ENCODE measurements at places on chromosomes 5 and 9.
A peak's percentile ranks its signal among the peaks of the same experiment; 100 is the strongest.

- DNase-seq: no peak
Measured at GRCh38 chr9:28542928-28543327, 969.6 kb upstream of the C9orf72 start.

GRCh38 chr9:20408513-20408912, 213.8 kb downstream of the MLLT3 start:
- no peak for DNase-seq

- DNase-seq: no peak
Measured at GRCh38 chr9:132238026-132238972, 76.4 kb downstream of the NTNG2 start.

GRCh38 chr9:100700689-100701318, 122.9 kb downstream of the CAVIN4 start:
- DNase-seq: no peak

DNA sequence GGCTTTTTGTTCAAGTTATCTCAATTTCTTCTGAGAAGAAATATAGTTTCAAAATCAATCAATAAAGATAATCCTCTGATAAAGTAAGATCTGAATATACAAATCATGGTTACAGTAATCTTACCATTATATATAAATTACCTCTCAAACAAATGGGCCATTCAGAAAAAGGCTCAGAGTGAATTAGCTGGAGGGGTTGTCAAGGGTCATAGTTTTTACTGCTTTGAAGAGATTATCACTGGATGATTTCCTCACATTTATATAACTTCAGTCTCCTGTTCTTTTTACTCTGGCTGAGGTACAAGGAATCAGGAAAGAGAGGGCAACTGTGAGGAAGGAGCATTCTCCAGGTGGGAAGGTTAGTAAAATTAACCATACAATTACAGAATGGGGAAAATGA, 148.6 kb upstream of the ELL2 start:
- DNase-seq: no peak

GRCh38 chr5:96245140-96246091, 187.6 kb downstream of the PCSK1 start:
- no peak for DNase-seq

GRCh38 chr5:147442224-147442623, 67.6 kb downstream of the DPYSL3 start:
- DNase-seq: no peak

- DNase-seq: peak; percentile 43
Measured at GRCh38 chr9:132141344-132141947, 20.4 kb upstream of the NTNG2 start.

GRCh38 chr5:14218480-14218879, 75.3 kb downstream of the TRIO start:
- DNase-seq: no peak

- DNase-seq: no peak
Measured at GRCh38 chr5:88188458-88189132, 80.0 kb downstream of the TMEM161B start.

DNA sequence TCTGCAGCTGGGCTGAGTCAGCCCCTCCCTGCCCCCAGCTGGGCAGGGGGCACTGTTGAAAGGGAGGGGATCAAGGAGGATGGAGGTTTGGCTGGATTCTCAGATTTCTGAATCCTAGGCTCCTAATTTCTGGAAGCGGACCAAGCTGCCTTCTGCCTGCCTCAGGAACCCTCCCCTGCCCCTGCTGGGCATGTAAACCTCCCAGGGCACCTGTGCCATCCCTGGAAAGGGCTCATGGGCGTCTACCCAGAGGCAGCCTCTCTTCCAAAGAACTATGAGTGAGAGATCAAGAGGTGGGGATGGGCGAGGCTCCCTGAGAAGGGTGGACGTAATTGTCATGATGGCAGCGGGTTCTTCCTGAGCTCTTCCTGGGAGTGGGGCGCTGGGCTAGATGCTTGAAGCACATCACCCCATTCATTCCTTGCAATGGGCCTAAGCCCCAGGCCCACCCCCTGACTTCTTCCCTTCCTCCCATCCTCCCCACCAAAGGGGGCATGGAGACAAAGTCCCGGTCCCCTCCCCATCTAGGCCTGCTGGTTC, 21.6 kb downstream of the CSF1R start:
- DNase-seq: no peak

- DNase-seq: no peak
Measured at GRCh38 chr9:84501587-84501986, 161.0 kb upstream of the SLC28A3 start.

DNA sequence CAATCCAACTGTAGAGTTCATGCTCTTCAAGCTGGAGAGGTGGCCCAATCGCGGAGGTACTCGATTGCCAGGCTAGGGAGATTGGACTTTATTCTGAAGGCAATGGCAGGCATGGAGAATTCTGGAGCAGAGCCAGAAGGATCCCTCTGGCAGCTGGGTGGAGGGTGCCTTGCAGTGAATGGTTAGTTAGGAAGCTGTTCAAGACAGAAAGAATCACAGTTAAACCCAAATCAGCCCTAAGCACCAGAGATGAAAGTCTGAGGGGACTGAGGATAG, 182.4 kb downstream of the RGS3 start:
- DNase-seq: no peak

GRCh38 chr9:37342493-37342892, 80.0 kb upstream of the GRHPR start:
- no peak for DNase-seq

DNA sequence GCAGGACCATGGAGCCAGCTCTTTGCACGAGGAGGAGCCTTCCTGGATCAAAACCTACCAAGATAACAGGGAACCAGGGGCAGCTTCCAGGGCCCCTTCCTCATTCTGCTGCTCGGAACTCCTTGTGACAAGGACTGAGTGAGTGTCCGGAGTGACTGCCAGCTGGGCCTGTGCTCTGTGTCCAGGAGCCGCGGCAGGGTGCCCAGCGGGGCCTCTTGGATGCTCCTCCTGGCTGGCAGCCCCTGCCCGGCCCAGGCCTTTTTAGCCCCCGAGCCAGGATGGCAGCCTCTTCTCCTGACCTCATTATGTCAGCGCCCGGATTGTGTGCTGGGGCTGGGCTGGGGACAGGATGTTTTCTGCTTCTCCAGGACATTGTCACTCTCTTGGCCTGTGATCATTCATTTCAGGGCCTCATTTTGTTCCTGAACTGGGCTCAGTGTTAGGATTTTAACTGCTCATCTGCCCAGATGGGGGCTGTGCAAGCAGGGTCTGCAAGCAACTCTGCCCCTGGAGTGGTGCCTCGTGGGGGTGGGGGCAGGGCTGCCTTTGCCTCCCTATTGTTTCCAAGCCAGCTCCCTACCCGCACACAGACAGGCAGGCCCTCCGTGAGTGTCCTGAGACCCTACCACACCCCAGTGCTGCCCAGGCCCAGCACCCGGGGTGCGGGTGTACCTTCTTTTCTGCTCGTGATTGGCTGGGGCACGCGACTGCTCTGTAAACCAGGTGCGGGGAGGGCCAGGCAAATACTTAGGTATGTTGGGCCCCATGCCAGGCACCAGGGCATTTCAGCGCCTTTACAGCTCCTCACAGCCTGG, 161.6 kb downstream of the COL23A1 start:
- no peak for DNase-seq

DNA sequence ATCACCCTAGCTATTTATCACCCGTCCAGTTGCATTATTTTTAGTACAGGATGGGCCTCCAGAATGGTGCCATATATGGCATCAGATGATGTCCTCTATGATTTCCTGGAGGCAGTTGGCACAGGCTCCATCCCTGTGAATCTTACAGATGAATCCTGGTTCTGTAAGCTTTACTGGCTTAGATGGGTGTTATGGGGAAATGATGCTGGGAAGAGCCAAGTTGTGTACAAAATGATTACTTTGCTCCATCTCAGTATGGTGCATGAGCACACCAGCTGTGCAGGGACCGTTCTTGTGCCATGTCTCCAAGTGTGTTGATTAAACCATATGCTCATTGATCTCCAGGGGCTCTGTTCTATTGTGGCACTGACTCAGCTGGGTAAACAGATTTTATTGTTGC, 755.7 kb downstream of the TLR4 start:
- DNase-seq: no peak

DNA sequence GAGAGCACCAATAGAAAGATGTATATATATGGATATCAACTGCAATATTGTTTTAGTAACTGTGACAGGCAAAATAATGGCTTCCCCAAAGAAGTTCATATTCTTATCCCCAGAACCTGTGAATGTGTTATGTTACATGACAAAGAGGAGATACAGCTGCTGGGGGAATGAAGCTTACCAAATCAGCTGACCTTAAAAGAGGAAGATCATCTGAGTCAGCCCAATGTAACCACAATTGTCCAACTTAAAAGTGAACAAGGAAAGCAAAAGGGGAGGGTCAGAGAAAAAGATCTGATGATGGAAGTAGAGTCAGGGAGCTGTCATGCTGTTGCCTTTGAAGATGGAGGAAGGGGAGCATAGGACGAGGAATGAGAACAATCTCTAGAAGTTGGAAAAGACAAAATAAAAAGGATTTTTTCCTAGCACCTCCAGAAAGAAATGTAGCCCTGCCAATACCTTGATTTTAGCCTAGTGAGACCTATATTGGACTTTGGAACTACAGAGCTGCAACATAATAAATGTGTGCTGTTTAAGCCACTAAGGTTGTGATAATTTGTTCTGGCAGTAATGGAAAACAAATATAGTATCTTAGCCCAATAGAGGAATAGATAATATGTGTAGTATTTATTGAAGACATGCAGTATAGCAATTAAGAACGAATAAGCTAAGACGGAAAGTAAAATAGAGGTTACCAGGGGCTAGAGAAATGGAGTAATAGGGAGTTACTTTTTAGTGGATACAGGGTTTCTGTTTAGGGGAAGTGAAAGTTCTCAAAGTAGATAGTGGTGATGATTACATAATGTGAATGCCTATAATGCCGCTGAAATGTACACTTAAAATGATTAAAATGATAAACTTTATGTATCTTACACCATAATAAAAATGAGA, 115.9 kb downstream of the PIK3R1 start:
- no peak for DNase-seq

DNA sequence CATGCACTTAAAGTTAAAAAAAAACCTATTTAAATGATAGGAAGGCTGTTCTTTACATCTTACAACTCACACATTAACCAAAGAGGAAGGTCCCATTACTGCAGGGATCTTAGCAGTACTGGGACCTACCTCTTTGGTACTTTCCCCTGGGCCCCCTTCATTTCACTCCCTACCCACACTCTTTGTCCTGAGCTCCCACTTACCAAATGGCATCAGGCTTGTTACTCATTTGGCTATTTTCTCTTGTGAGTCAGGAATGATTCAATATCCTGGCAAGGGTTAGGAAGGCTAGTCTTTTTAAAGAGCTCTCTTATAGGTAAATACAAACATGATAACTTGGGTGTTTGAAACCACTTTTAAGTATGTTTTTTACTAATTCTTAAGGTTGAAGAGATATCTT, 117.4 kb upstream of the ELL2 start:
- peak; percentile 76 for DNase-seq

GRCh38 chr9:107819772-107820565, 330.4 kb upstream of the KLF4 start:
- DNase-seq: no peak

DNA sequence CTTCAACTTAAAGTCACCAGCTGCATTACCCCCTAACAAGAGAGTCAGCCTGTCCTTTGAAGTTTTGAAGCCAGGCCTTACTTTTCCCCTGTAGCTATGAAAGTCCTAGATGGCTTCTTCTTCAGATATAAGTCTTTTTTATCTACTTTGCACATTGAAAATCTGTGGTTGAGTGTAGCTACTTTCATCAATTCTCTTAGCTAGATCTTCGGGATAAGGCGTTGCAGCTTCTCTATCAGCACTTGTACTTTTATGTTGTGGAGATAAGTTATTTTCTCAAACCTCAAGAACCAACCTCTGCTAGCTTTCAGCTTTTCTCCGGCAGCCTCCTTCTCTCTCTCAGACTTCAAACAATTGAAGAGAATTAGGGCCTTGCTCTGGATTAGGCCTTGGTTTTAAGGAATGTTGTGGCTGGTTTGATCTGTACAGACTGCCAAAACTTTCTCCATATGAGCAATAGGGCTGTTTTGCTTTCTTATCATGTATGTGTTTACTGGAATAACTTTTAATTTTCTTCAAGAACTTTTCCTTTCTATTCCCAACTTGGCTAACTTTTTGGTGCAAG, 21.6 kb downstream of the CATSPER3 start:
- peak; percentile 12 for DNase-seq

DNA sequence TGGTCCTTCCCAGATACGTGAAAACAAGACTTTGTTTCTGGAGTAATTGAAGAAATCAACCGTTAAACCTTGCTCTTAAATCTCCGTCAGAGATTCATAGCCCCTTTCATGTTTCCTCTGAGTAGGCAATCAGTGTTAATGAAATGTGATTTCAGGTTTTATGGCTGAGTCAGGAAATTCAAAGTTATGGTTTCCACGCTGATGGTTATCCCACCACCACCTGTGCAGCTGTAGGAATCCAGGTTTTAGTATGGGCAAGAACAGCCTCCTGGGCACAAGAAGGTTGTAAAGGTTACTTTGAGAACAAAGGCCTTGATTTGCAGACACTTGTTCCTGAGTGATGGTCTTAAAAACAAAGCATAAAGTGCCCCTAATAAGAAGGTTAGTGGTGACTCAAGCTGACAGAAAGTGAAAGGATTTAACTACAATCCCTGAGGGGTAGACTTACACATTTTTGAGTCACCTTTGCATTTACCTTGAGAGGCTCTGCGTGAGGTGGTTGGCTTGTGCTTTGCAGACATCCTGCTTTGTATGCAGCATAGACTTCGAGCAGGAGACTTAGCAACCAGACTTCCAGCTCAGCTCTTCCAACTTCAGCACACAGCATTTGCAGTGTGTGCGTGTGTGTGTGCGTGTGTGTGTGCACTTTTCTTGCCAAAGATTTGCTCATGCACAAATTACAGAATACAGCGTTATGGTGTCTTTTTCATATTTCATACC, 159.6 kb downstream of the TLE4 start:
- DNase-seq: no peak

DNA sequence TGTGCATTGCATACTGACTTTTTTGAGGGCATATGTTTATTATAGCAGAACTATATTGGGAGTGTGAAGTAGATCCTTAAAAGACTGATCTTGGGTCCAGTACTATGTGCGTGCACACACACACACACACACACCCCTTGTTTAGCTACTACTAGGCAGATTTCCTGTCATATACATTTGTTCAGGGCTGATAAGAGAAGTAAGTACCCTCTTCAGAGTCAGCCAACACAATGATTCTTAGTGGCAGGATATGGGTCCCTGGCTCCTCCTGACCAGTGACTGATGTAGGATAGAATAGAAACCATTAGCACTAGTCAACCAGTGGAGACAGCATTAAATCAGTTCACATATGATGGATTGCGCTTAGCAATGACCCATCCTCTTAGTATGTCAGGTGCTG, 76.2 kb upstream of the MIER3 start:
- no peak for DNase-seq

DNA sequence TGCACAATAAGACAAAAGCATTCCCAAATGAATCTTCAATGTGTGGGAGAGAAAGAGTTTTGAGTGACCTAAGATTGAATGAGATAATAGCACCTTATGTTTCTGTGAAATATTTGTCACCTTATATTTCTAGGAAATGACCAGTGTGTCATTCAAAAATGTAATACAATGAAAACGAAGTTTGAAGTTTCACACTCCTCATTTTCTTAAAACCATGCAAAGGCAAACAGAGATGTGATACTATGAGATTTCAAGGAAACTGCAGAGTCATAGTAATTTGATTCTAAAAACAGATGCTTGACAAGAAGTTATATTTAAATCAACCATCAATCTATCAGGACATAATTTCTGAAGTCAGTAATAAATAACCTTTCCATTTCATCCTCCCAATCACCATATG, 13.6 kb upstream of the ABCA1 start:
- no peak for DNase-seq
